ENCODE measurements at places on chromosomes 3 and 15.
A peak's percentile ranks its signal among the peaks of the same experiment; 100 is the strongest.

GRCh38 chr15:66647358-66647757, 54.7 kb upstream of the SMAD6 start:
- DNase-seq, result no peak

- DNase-seq, result peak; percentile 76
Observed at GRCh38 chr3:124826703-124827102, 60.5 kb downstream of the ITGB5 start.

DNA sequence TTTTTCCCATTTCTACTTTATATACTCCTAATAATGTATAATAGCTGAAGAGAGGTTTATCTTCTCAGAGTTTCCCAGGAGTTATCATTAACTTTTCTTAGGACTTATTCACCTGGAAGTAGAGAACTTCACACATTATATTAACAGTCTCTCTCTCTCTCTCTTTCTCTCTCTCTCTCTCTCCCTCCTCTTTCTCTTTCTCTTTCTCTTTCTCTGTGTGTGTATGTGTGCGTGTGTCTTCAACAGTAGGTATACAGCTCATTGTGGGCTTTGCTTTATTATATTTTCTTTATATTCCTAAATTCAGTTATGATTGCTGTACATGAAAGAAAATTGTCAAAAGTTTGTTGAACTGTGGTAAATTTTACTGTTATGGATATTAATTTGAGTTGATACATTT, 353.8 kb downstream of the ROBO1 start:
- no peak for DNase-seq

DNA sequence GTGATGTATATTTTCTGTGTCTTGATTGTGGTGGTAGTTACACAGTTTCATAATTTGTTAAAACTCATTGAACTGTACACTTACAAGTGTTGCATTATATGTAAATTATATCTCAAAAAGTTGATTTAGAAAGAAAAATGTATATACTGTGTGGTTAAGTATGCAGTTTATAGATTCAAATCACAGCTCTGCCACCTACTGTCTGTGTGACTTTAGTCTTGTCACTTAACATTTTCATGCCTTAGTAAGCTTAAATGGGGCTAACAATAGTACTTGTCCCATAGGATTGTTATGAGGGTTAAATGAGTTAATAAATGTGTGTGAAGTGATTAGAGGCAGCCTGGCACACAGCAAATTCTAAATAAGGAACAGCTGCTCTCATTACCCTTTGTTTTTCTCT, 120.9 kb upstream of the P2RY1 start:
- no peak for DNase-seq

- DNase-seq, result no peak
Observed at GRCh38 chr15:35206060-35206675, 121.1 kb upstream of the NANOGP8 start.

- DNase-seq, result no peak
Observed at GRCh38 chr3:45435961-45436360, 47.6 kb downstream of the LARS2 start.

DNA sequence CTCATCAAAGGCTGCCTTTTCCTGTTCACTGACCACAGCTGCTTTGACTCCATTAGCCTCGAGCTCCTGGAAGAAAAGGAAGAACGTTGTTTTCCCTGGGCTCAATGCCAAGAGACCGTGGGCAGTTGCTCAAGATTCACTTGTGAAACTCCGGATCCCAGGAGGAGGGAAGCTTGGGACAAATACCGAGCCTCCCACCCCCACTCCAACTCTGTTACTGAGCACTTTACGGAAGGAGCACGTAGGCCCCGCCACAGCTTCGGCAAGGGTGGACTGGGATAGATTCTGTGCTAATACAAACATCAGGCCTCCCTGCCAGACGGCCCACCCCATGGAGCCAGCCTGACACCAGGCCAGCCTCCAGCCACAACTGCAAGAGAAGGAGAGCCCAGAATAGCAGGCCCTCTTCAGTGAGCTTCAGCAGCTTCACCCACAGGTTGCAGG, 10.8 kb upstream of the FANCD2 start:
- peak; percentile 95 for DNase-seq

GRCh38 chr3:135352213-135352612, 557.2 kb downstream of the EPHB1 start:
- DNase-seq, result no peak

DNA sequence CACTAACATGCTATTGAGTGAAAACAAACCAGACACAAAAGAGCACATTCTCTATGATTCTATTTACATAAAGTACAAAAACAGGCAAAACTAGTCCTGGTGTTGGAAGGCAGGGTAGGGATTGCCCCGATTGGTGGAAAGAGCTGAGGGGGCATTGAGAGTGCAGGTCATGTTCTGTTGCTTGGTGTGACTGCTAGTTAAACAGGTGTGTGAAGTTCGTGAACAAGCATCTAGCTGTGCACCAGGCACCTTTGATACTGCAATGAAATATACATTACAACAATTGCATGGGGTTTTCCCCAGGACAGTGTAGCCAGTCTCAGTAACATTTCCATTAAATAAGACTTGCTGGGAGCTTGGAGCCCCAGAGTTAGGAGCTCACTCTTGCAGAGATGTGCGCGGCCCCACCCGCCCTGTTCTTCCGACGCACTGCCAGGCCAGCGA, 26.3 kb upstream of the THRB start:
- no peak for DNase-seq

DNA sequence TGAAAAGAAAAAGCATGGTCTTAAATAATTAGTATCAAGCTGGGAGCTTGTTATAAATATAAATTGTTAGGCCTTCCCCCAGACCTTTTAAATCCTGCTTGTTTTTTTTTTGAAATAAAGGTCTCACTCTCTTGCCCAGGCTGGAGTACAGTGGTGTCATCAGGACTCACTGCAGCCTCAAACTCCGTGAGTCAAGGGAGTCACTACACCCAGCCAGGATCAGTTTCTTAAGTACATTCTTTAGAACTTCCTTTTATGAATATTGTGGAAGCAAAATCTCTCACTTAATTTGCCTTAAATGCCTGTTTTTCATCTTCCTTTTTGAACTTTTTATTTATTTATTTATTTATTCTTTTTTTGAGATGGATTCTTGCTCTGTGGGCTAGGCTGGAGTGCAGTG, 20.8 kb upstream of the DENND4A start:
- no peak for DNase-seq

- DNase-seq, result peak; percentile 96
Observed at GRCh38 chr3:170414202-170414663, 4.4 kb upstream of the CLDN11 start.

GRCh38 chr15:64387562-64388168, at the start of gene TRIP4:
TRIP4 (plus strand) TSS chr15:64387836; CDS start chr15:64387864, 28 bp downstream.
- peak; percentile 92 for DNase-seq

GRCh38 chr3:171703144-171703543, 107.1 kb downstream of the PLD1 start:
- DNase-seq, result no peak

DNA sequence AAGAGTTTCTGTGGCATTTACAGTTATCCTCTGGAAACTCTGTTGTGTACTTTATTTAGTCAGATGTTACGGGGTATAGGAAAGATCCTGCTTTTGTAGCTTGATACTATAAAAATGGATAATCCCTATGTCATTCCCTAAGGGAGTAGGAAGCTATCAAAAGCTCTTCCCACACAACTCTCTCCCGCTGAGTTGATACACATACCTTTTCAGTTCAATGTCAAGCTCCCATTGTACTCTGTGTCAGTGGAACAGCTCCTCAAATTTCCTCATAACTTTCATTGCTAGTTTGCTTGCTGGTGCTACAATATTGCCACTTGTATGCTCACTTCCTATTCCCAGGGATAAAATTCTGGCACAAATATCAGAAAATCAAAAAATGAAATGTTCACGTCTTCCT, 893.3 kb upstream of the GBE1 start:
- no peak for DNase-seq
